GM23248 (cell line): ENCODE measurements at places on chromosomes 7 and 10.

DNA sequence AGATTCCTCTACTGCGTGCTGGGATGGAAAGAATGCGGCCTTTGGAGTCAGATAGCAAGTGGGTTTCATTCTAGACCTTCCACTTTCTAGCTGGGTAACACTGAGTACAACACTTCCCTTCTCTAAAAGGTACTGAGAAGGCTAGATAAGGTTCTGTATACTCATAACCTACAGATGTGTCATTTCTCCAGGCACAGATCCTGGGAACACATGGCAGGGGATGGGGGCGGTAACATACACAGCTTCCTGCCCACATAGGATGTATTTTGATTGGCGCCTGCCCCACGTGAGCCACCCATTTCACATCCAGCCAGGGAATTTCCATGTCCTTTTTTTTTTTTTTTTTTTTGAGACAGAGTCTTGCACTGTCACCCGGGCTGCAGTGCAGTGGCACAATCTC lies 31.8 kb downstream of the KLRG2 start:
- DNase-seq: peak; percentile 47

DNA sequence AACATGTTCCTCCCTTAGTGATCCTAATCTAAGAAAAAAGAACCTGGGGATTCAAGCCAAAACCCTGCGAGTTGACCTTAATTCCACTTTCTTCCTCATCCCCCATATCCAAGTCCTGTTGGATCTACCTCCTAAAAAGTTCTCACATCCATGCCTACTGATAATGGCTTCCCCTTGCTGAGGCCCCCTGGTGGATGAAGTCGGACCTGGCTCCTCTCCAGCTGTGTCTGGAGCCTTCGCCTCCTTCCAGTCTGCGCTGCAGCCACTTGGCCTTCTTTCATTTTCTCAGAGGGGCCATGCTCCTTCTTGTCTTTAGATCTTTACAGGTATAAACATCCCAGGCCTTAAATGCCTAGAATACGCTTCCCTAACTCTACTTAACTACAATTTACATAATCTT lies 8.1 kb downstream of the PDE1C start:
- DNase-seq: peak; percentile 53

GRCh38 chr7:1848013-1848640 lies 178.1 kb downstream of the ELFN1 start:
- no peak for DNase-seq

DNA sequence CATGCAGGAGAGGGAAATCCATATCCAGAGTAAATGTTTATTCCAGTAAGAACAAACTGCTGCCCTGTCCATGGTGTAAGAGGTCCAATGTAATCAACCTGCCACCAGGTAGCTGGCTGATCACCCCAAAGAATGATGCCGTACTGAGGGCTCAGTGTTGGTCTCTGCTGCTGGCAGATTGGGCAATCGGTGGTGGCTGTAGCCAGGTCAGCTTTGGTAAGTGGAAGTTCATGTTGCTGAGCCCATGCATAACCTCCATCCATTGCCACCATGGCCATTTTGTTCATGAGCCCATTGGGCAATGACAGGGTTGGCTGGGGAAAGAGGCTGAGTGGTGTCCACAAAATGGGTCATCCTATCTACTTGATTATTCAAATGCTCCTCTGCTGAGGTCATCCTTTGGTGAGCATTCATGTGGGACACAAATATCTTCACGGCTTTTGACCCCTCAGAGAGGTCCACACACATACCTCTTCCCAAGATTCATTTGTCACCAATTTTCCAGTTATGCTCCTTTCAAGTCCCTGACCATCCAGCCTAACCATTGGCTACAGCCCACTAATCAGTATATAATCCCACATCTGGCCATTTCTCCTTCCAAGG lies 23.3 kb upstream of the PAPSS2 start:
- no peak for DNase-seq

GRCh38 chr7:128841921-128842673 lies 11.9 kb downstream of the FLNC start:
- DNase-seq: peak; percentile 75

DNA sequence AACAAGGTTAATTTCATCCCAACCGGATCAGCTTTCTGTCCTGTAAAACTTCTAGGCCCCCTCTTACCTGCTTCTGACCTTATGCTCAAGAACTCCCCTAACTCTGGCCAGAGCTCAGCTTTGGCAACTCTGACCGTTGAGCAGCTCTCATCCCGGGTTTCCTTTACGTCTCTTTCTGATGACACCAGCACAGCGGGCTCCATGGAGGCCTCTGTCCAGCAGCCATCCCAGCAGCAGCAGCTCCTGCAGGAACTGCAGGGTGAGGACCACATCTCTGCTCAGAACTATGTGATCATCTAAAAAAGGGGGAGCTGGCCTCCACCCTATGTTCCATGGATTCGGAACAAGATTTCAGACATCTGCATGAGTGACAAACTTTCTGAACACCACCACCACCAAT lies 117.6 kb downstream of the GLCCI1 start:
- DNase-seq: no peak

GRCh38 chr10:36341471-36341870 lies 699.4 kb upstream of the FZD8 start:
- no peak for DNase-seq

DNA sequence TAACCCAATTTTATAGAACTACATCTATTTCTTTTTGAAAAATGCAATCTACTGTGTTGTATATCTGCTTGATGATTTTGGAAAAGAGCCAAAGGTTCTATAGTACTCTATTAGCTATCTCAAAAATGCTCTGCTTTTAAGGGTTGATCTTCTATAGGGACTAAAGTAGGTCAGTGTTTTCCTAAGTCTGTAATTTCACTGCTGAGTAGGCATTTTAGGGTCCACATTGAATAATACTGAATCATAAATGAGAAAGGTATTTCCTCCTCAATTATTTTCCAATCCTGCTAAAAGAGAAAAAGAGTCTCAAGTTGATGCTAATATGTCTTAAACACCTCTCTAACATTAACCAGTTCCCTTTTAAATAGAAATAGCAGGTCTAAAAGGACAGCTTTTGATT lies 244.2 kb downstream of the LHFPL3 start:
- no peak for DNase-seq

- DNase-seq: peak; percentile 9
Measured at GRCh38 chr10:53209944-53210611, 437.5 kb upstream of the MBL2 start.

- no peak for DNase-seq
Measured at GRCh38 chr7:117048882-117049281, 95.6 kb downstream of the ST7 start.

DNA sequence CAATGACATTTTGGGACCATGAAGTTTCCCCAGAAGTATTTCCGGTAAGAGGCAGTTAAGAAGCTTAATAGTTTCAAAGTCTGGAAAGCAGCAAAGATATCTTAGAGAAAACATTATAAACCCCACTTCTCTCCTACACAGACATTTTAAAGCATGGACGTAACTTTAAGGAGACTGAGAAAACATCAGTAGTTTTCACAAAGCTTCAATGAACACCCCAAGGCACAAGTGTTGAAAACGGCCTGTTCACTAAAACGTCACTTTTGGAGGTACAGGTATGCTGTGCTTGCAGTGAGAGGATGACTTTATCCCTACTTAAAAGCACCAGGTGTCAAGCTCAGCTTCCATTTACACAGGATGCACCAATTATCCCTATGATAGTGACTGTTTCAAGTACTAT lies 25.0 kb downstream of the NCOA4 start:
- DNase-seq: no peak

- DNase-seq: no peak
Measured at GRCh38 chr10:4370376-4370775, 455.6 kb upstream of the AKR1E2 start.

GRCh38 chr7:55132890-55133551 lies 114.2 kb downstream of the EGFR start:
- DNase-seq: peak; percentile 99

- peak; percentile 77 for DNase-seq
Measured at GRCh38 chr7:117127585-117128168, 174.4 kb downstream of the ST7 start.

- DNase-seq: no peak
Measured at GRCh38 chr7:104536956-104537355, 208.6 kb downstream of the LHFPL3 start.

DNA sequence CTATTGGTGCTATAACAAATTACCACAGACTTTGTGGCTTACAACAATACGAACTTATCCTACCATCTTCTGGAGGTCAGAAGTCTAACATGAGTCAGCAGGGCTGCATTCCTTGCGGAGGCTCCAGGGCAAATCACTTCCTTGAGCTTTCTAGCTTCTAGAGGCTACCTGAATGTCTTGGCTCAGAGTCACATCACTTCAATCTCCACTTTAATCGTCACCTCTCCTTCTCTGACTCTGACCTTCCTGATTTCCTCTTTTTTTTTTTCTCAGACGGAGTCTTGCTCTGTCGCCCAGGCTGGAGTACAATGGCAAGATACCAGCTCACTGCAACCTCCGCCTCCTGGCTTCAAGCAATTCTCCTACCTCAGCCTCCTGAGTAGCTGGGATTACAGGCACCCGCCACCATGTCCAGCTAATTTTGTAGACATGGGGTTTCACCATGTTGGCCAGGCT lies 44.6 kb upstream of the ANAPC16 start:
- peak; percentile 86 for DNase-seq

DNA sequence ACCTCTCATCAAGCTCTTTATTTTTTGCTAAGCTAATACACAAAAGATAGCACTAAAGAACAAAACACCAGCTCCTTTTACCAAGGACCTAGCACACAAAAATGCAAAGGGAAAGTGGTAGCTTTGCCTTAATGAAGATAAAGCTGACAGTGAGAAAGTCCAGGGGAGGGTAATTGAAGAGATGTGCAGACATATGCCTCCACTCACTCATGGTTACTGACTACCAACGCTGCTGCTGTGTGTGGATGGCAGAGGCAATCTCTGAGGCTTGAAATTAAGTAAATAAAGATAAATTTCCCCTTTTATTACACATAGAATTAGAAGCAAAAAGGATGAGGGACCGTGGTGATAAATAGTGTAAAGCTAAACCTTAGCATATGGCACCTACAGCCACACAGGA lies 87.0 kb downstream of the HGF start:
- no peak for DNase-seq

DNA sequence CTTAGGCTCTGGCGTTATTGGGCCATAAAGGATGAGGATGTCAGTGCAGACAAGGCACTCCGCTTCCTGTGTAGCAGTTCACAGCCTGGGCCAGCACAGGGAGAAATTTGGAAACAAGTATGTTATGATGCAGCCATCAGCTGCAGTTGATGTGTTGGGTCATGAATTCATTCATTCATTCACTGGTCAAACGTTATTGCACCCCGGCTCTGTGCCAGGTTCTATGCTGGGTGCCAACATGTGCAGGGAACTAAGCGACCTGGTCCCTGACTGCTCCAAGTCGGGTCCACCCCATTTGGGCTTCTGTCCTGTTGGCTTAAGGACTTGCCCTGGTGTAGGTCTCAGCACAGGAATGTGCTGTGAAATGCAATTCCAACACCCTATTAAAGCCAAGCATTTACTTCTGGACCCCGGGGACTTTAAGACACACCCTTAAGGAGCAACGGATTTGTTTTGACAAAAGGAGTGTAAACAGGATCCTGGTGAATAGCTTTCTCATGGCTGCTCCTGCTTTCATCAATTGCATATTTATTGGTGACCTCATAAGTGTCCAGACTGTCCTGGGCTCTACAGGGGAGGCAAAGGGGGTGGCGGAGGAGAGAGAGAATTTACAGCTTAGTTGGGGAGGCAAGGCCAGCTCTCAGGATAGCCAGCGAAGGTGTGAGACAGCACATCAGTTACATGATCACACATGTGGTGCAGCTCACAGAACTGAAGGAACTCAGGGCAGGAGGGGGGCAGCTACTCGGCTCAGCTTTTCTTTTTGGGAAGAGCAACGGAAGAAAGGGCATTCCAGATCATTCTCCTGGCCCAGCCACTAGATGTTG lies 158.6 kb downstream of the GRK5 start:
- no peak for DNase-seq

DNA sequence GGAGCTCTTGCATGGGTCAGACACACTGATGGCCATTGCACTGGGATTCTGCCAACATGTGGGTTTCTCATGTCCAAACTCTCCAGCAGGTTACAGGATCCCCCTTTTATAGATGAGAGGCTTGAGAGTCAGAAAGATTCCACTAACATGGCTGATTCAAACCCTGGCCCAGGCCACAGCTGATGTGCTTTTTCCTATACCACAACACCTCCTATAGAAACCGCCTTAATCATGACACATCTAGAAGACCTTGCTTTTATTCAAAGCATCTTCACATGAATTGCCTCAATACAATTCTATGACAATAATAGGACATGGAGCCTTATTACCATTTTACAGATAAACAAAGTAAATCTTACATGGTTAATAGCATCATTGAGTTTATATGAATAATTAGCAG lies 188.6 kb downstream of the DPY19L1 start:
- DNase-seq: no peak
